Neural crest cell (in vitro differentiated cells): ENCODE measurements at places on chromosomes 7 and 10.
A peak's percentile ranks its signal among the peaks of the same experiment; 100 is the strongest.

DNA sequence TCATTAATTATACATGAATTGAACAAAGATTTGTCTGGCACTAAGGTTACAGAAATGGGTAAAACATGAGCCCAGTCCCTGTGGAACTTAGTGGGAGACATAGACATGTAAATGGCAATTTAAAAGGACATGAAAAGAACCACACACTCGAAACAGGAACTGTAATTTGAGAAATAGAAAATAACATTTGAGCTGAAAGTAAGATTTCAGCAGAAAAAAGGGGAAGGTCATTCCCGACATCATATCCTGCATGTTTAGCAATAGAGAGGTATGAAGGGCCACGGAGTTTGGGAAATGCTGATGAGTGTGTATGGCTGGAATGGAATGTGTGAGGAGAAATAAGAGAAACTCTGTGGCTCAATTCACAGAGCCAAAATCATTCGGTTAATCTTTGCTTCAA lies 175.4 kb upstream of the AHR start:
- DNase-seq = no peak

- no peak for DNase-seq
Measured at GRCh38 chr10:70158113-70158512, 11.6 kb upstream of the TYSND1 start.

DNA sequence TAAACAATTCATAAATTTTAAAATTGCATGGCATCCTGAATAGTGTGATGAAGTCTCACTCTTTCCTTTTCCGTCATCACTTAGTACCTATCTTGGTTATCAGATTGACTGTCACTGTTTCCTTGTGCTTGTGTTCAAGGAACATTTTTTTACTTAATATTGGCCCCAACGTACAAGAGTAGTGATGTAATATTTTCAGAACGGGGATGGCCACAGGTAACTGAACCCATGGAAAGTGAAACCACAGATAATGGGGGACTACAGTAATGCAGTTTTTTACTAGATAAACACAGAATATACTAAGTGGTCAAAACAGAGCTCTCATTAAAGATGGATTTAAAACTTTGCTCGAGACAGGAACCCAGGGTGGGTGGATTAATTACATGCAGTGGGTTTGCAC lies 85.4 kb downstream of the MACC1 start:
- no peak for DNase-seq

GRCh38 chr7:101099969-101100781 lies 14.9 kb downstream of the TRIM56 start:
- peak; percentile 36 for DNase-seq

GRCh38 chr10:22322641-22323160 lies 1.8 kb downstream of the BMI1 start:
- DNase-seq = no peak

GRCh38 chr10:30784524-30784896 lies 155.0 kb upstream of the LYZL2 start:
- DNase-seq = no peak

GRCh38 chr10:35346248-35346647 lies 9.9 kb downstream of the CCNY start:
- DNase-seq = no peak

DNA sequence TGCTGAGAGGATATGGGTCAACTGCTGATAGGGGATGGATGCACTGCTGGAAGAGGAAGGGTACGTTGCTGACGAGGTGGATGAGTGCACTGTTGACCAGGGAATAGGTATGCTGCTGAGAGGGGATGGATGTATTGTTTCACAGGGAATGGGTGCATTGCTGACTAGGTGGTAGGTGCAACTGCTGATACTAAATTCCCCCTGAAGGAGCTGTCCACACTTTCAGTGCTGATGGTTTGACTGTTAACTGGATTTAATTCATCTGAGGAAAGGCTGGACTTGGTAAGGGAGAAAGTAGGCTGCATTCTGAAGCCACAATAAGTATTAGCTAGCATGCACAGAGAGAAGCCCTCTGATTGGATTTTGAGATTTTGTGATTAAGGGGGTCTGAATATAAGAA lies 1196.8 kb upstream of the PHF14 start:
- DNase-seq = no peak

DNA sequence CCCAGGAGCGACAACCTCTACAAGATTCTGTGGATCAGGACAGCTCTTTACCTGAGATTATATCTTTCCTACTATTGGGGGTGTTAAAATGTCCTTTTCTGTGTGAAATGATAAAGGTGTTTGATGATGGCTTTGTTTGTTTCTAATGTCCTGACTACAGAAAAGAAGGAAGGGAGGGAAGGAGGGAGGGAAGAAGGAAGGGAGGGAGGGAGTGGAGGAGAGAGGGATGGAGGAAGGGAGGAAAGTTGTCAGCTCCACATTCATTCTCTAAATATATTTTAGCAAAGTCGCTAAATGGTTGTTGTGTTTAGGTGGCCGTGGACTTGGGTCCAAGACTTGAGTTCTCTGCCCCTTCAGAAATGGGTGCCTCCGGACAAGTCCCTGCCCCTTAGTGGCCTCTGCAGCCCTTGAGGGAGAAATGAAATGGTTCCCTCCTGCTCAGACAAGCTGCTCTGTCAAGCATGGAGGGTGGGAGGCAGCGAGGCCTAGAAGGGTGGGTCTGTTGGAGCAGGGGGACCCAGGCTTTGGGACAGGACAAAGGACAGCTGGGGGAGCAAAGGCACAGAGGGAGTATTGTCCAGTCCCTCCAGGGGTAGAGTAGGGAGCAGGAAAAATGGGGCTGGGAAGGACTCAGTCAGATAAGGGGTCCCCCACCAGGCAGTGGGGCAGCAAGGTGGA lies 4.4 kb downstream of the RGS10 start:
- no peak for DNase-seq

DNA sequence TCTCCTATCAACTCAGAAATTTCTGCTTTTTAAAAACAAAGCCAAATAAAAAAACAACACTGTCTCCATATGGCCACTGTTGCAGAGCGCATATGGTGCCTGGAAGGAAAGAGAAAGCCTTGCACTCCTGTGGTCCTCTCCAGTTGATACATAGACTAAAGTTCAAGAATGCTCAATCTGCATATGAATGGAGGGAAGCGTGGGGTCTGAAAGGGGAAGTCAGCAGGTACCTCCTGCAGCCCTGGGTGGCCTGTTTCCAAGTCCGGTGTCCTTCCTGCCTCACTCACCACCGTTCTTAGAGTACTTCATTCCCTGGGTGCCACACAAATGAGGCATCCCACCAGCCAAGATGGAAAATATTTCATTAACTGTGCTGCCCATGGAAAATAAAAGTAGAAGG lies 138.3 kb upstream of the PALS2 start:
- no peak for DNase-seq

- DNase-seq = no peak
Measured at GRCh38 chr10:26755443-26755903, 58.0 kb downstream of the PDSS1 start.

DNA sequence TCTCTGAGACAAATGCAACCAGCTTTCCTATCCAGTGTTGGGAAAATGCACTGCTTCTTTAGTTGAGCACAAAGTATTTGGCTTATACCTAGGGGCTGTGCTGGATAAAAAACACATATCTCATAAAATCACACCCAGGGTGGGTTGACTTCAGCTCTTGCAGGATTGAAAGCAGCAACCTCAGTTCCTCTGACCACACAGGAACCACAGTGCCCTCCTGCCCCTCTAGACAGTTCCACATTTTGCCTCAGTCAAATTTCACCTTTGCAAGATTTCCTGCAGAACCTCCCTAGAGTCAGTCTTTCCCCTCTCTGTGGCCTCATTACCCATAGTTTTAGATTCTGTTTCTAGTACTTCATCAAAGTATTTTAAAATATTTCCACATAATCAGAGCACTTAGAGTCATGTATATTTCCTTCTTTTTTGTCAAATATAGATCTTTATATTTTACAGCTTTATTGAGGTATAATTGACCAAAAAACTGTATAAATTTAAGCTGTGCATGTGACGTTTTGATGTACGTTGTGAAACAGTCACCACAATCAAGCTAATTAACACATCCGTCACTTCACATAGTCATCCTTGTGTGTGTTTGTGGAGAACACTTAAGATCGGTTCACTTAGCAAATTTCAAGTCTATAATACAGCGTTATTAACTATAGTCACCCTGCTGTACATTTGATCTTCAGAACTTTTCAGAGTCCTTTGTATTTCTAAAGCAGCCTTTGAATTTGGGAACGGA lies 37.0 kb upstream of the EGR2 start:
- DNase-seq = no peak

GRCh38 chr10:19819419-19820033 lies 3.3 kb downstream of the PLXDC2 start:
- peak; percentile 13 for DNase-seq

DNA sequence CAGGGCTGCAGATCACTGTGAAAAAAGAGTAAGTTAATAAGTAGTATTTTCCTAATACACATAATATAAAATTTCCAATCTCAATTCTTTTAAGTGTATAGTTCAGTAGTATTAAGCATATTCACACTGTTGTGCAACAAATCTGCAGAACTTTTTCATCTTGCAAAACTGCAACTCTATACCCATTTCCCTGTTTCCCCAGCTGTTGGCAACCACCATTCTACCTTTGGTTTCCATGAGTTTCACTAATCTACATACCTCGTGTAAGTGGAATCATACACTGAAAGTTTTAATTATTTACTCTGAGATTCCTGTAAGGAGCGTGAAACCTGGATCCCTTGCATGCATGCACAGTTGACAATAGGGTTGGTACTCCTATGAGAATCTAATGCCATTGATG lies 155.4 kb downstream of the ZPBP start:
- DNase-seq = no peak

- no peak for DNase-seq
Measured at GRCh38 chr7:40680657-40681056, 545.9 kb downstream of the SUGCT start.

DNA sequence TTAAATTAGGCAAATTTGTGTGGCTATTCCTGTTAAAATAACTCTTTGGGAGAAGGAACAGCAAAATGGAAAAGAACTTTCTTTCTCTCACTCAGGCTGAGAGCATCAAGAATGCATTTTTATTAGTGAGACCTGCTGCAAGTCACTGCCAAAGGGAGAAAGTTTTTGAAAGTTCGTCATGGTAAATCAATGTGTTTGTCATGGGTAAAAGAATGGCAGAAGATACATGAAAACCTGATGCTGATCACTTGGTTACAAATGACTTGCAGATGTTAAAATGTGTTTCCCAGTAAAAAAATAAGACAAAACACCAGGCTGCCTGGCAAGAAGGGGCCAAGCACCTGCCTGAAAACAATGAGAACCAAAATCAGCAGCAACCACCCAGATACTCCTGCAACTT lies 484.7 kb upstream of the NRP1 start:
- DNase-seq = no peak

GRCh38 chr7:4667776-4668509 lies 14.2 kb upstream of the FOXK1 start:
- no peak for DNase-seq

GRCh38 chr10:63697956-63698786 lies 177.0 kb downstream of the REEP3 start:
- DNase-seq = no peak

DNA sequence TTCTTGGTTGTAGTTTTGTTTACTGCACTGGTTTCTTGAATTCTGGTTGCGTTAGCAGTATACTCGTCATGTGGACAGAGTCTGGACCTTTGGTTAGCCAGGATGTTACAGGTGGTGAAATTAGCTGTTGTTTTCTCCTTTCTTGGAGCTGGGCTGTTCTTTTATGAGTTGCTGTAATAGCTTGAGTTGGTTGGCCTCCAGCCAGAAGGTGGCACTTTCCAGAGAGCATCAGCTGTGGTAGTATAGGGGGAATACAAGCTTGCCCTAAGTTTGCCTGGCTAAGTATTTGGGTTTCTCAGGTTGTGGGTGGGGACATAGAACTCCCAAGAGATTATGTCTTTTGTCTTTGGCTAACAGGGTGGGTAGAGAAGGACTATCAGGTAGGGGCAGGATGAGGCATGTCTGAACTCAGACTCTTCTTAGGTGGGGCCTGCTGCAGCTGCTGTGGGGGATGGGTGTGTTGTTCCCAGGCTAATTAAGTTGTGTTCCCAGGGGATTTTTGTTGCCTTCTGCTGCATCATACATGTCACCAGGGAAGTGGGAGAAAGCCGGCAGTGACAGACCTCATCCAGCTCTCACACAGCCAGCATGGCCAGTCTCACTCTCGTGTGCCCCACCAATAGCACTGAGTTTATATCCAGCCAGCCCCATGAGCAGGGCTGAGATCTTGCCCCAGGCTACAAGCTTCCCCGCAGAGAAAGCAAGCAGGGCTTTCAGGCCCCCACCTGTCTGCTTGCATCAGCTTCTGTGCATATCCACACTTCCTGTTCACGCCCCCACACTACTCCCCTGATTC lies 246.7 kb upstream of the TPK1 start:
- DNase-seq = no peak

- DNase-seq = no peak
Measured at GRCh38 chr10:84269773-84270172, 24.9 kb downstream of the RGR start.

DNA sequence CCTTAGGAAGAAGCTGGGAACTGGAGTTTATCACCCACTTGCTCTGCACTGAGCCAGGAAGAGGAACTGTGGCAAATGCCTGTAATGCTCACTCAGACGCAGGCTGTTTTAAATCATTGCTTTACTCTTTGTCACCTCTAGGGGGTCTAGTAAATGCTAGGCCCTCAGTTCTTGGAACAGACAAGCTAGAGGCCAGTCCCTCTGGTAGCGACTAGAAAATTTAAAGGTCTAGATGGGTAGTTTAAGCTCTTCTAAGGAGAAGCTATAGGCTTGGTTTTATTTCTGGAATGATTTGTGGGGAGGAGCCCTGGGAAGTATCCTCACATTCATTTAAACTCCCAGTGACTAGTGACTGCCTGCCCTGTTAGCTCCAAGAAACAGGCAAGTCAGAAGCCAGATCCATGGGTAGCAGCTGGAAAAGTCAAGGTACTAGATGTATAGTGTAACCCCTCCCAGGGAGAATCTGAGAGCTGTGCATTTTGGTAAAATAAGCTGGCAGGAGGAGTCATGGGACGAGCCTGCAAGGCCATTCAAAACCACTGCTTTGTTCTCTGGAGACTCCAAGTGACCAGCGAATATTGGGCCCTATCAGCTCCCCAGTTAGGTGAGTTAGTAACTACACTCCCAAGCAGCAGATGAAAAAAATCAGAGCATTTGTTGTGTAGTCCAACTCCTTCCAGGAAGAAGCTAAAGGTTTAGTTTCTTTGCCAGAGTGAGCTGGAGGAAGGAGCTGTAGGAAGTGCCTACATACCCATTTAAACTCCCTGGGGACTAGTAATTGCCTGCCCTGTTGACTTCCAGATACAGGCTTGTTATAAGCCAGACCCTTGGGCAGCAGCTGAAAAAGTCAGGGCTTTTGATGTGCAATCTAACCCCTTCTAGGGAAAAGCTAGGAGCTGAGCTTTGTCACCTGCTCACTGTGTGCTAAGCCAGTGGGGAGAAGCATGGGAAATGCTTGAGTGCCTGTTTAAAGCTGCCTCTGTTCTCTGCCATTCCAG lies 68.9 kb downstream of the DYNC1I1 start:
- DNase-seq = no peak

GRCh38 chr7:38760226-38760625 lies 129.1 kb upstream of the AMPH start:
- DNase-seq = no peak

- DNase-seq = no peak
Measured at GRCh38 chr7:98284335-98285036, 3.0 kb downstream of the BRI3 start.

GRCh38 chr10:22624287-22624738 lies 90.1 kb downstream of the PIP4K2A start:
- DNase-seq = no peak
